NCI-H2081 treated with DMSO at 0.1 percent for 48 hours (cell line): ENCODE measurements at places on chromosomes 6 and 20.

DNA sequence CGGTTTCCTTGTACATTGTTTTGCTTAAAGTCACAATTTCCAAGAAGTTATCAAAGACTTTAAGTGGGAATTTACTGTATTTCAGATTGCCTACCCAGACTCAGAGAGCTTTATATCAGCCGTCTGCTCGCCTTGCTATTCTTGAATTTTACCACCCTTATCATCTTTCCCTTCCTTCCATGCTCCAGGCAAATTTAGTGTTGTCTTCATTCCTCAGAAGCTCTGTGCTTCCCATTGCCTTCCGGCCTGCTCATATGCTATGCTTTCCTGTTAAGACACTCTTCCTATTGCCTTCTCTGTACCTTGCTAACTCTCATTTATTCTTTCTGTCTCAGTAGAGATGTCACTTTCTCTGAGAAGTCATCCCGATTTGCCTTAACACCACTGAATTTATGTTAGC, 52.1 kb downstream of the CD2AP start:
- DNase-seq = no peak

DNA sequence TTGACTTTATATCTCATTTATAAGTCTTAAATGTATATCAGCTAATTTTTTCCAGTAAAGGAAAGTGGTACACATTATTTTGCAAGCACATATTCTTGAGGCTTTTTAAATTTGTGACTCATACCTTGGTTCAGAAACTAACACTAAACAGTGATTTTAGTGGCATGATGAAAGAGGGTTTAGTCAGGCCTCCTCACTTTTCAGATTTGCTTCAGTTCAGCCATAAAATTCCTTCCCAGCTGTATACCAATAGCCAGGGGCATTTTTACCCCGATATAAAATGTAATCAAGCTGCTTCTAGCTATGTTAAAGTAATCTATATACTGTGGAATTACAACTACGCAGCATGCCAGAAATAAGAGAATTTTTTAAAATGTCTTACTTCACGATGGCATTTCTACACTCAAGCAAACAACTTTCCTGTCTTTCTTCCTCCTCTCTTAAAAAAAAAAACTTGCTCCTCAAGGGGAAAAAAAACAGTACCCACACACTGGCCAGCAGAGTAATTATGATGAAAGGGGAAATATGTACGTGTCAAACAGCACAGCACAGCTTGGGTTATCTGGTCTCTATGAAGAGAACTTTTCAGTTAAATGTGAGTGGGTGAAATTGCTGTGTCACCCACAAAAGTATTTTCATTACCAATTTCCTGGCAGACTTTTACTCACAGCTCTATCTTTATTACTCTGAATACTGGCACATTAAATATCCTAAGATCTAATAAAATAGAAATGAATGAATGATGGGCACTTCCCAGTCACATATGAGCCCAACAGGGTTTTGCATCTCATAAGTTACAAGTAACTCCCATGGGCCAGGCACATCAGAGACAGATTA, 244.8 kb upstream of the TENT5A start:
- no peak for DNase-seq

DNA sequence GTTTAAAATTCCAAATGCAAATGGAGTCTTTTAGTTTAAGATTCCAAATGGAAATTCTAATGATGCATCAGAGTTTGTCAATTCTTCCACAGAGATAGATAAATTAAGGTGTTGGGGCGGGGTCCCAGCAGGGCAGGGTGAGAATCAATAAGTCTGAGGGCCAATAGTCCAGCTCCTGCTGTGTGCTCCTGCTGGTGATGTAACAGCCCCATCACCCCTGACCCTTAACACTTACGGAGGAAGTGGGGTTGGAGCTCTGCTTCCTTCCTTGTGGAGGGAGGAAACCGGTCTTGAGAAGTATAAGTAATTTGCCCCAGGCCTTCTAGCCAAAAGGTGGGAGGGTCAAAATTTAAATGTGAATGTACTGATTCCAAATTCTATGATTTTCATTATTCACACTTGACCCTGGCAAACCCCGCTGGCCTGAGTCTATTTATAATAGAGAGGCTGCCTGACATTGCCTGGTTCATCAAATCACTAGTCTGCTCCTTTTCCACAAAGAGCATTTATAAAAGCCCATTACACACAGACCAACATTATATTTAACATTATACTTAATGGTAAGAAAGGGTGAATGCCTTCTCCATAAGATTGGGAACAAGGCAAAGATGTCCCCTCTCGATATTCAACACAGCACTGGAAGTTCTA, 17.2 kb downstream of the ZBTB2 start:
- DNase-seq = no peak

GRCh38 chr6:152975204-152975915, 7.5 kb downstream of the FBXO5 start:
- DNase-seq = no peak

DNA sequence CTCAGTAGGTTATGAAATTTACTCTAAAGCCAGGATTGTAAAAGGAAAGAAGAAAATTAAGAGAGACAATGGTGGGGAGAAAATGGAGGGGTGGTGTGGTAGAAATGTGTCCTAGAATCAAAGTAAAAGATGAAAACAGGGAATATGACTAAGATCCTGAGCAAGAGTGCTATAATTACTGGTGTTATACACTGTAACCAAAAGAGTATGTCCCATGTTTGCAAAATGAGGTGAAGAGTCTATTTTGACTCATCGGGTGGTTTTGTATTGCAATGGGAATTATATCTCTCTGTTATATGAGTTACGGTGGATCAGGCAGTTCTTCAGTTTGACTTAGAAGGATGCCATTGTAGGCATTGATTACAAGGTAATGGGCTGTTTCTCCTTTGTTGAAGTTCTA, 8.5 kb downstream of the L3MBTL3 start:
- DNase-seq = no peak

GRCh38 chr6:88376197-88376596, 210.1 kb upstream of the CNR1 start:
- DNase-seq = no peak

DNA sequence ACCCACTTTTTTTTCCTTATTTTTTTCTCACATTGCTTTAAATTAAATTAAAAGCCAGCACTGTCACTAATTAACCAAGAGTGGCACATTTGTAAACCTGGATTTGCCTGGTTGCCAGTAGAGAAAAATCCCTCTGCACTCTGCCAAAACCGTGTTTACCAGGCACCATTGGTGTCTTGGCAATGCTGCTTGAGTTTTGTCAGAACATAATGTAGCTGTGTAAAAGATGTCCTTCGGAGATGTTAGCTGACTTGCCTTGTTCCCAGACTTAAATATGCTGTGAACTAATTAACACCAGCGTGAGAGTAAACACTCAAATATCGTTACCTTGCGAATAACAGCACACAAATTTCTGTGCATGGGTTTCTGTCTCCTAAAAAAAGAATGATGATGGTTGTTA, 694.9 kb upstream of the ID4 start:
- no peak for DNase-seq

DNA sequence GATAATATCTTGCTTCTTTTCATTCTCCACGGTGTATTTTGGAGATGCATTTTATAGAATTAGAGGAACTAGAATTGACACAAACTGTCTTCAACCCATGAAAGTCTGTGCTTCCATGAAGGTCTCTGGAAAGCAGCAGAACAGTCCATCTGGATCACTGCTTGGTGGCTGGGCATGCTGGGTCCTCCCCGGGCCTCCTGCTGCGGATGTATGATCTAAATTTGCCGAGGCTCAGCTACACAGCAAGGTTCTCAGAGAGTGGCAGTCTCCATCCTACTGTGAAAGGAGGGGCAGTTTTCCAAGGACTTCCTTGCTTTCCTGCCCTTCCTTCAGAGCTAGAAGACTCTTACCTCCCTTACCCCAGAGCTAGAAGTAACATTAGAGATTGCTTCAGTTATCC, 15.1 kb downstream of the PKIG start:
- DNase-seq = no peak

GRCh38 chr6:88456221-88456859, 290.2 kb upstream of the CNR1 start:
- no peak for DNase-seq

DNA sequence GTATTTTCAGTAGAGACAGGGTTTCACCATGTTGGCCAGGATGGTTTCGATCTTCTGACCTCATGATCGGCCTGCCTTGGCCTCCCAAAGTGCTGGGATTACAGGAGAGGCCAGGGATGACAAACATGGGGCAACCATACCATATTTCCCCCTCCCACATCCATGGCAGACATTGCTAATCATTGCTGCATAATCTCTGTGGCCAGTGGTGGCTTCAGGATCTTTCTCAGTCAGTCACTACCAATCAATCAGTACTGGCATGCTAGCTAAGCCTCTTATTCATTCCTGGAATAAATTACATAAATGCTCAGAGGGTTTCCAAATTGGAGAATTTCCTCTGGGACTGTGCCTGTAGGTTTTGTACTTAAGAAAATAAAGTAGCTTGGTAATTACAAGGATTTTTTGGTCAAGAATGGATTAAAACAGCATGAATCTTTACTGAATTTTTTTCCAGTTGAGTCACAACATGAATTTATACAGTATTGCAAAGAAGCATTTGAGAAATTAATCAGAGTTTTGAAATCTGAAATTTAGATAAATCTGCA, 138.1 kb downstream of the FNDC1 start:
- DNase-seq = no peak

DNA sequence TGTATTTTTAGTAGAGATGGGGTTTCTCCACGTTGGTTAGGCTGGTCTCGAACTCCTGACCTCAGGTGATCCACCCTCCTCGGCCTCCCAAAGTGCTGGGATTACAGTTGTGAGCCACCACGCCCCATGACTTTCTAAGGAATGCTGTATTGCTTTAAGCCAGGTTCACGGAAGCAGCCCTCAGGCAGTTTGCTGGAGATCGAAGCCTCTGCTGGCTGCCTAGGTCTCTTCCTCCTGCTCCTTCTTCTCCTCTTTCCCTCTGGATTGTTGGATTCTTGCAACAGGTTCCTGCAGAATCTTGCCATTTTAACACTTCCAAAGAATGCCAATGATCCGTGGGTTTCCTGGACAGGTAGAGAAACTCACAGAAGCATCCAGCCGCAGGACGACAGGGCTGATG, 29.3 kb upstream of the B4GALT5 start:
- no peak for DNase-seq

GRCh38 chr6:21826904-21827303, 233.4 kb downstream of the SOX4 start:
- no peak for DNase-seq

- DNase-seq = no peak
Observed at GRCh38 chr6:28817808-28818145, 106.0 kb downstream of the TRIM27 start.

DNA sequence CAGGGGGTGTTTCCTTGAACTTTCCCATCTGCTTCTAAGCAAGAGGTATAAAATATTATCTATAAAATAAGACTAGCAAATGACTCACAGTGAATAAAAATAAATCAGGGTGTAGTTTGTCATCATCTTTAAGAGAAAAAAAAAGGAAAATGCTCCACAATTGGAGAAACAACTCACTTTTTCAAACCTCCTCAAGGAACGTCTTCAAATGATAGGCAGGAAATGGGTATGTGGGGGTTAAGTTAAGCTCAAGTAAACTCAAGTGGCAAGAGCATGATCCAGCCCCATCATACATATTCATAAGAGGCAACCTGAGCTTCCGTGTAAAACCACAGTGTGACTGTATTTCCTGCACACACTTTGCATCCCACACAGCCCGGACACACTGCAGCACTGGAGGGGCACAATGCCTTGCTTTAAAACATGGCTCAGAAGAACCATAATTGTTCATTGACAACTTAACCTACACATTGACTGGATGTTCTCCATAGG, 58.5 kb upstream of the CEP85L start:
- DNase-seq = no peak

GRCh38 chr6:155122199-155122950, 127.3 kb downstream of the TIAM2 start:
- DNase-seq = no peak

DNA sequence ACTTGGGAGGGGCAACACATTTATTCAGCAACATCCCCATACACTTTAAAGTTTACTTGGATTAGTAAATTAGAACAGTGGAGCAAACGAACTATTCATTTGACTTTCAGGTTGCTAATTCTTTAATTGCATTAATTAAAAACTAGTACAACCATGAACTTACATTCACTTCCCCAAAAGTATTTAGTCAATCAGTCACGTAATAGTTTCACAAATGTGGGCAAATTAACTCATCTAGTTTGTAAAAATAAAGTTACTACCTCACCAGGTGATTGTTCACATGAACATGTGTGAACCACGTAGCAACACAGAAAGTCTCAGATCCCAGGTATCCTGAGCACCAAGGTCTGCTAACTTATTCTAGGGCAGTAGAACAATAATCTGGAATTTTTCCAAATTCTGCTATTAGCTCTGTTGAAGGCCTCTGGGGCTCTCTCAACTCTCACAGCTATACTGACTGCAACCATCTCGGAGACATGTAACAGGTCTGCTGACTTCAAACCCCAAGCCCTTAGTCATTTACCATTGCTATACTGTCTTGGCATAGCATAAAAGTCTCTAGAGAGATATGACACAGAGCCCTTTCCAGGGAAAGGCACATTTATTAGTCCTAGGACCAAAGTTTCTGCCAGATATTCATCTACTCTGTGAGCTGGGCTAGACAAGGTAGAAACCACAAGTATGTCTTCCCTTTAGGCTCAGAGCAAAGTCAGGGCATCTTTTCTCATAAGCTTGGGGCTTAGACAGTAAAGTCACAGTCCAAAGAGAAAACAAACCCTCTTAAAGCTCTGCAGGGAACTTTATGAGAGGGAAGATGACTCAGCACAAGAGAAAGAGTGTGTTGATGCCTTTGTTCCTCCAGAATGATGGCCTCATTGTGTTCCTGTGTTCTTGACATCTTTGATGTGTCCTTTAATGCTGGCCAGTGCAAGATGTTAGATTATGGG, 50.9 kb upstream of the CCDC28A start:
- no peak for DNase-seq

DNA sequence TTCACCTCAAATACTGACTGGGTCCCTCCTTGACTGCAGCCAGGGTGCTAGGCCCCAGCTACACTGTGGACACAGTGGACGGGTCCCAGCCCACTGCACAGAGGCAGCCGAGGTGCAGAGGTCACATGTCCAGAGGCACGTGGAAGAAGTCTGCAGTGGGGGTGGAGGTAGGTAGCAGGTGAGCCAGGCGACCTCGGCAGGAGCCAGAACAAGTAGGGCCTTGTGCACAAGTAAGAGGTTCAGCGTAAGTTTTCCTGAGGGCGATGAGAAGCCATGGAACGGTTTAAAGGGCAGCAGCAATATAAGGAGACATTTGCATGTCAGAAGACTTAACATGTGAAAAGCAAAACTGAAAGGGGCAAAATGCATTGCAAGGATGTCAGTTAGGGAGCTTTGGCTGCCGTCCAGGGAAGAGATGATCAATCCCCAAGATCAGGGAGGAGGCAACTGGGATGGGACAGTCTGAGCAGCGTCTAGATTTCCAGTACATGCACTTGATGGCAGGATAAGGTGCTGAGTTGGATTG, 49.7 kb upstream of the SNX9 start:
- DNase-seq = no peak

DNA sequence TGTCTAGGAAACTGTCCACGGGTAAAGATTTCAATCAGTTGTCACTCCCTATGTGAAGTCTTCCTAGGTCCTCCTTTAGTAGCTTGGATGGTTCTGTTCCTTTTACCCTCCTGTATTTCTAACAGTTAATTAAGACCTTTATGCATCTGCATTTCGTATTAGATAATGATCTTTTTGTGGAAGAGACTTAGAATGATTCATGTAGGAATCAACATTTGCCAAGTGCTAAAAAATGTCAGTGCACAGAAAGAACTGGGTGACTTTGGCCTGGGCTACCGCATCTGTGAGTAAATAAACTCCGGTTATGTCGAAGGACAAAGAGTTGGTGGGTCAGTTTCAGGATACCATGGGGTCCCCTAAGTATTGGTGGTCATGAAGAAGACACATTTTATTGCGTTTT, 918.0 kb downstream of the TFAP2A start:
- DNase-seq = no peak

- no peak for DNase-seq
Observed at GRCh38 chr6:124546601-124547000, 415.6 kb upstream of the RNF217 start.
